ENCODE measurements at places on chromosomes 13 and 19.

DNA sequence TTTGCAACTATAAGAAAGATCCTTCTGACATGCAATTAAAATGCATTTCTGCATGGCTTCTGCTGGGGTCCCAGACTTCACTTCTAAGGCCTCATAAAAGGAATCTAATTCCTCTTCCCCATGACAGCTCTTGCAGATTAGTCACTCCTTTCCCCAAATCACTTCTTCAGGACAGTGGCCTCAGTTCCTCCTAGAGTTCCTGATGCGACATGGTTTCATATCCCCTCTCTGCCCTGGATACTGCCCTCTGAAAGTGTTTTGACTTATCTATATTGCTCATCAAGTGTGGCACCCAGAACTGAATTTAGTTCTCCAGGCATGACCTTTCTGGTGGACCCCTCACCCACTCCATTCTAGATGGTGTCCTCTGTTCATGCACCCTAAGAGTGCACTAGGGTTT is 238.1 kb downstream of the FOXO1 start:
- DNase-seq: no peak

DNA sequence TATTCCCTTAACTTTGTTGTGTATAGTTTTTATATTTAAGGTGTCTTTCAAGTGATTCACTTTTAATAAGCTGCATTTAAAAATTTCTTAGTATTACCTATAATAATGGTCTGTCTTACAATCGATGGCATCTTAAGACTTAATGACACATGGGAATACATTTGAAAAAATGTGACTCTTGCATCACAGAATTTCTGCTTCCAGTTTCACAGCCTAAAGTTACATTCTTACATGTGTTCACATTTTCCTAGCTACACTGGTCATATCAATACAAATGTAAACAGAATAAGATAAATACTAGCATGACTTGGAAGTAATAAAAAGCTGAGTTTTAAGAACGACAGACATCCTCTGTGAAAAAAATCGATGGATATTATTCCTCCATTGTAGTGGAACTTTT is 1597.1 kb upstream of the MIR17HG start:
- DNase-seq: no peak

DNA sequence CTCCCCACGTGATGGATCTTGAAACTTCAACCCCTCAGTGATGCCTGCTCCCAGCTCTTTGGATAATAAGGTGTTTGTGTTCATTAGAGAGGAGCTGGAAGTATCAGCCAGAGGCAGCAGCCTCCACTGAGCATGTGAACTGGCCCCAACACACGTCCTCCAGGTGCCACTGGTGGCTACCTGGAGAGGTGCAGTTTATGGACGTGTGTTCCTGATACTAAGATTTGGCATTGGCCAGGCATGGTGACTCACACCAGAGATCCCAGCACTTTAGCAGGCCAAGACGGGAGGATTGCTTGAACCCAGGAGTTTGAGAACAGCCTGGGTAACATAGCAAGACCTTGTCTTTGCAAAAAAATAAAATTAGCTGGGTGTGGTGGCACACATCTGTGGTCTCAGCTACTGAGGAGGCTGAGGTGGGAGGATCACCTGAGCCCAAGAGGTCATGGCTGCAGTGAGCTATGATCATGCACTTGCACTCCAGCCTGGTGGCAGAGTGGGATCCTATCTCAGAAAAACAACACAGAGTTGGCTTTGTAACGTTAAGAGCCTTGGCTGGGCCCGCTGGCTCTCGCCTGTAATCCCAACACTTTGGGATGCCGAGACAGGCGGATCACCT is 34.4 kb downstream of the SLC25A42 start:
- peak; percentile 11 for DNase-seq

DNA sequence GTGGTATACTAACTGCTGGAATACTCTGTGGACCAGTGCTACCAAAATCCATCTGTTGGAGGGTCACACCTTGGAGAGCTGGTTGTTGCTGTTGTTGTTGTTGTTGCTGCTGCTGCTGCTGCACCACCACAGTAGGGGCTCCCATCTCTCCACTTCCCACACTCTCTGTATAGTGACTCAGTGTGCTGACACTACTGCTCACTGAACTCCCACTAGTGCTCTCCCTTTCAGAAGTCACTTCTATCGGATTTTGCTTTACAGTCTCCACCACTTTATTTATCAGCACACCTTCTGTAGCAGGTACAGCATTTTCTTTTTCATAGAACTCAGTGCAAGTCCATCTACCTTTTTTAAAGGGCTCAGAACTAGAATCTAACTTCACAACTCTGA is 1.7 kb downstream of the TSC22D1 start:
- DNase-seq: no peak

DNA sequence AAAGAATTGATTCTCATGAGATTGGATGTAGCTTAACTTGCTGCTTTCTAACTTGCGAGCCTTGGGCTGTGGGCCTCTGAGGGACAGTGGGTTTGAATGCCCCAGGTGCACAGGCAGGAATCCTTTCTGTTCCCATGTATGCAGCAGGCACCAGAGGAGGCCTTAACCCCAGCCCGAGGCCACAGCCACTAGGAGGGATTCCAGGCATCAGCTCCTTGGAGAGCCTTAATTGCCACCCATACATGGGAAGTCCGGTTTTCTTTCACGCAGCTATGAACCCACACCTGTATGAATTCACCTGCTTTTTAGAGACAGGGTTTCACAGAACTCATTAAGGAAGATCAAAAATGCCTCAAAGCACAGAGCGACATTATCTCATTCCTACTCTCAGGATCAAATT is 117.9 kb downstream of the CRYL1 start:
- no peak for DNase-seq

DNA sequence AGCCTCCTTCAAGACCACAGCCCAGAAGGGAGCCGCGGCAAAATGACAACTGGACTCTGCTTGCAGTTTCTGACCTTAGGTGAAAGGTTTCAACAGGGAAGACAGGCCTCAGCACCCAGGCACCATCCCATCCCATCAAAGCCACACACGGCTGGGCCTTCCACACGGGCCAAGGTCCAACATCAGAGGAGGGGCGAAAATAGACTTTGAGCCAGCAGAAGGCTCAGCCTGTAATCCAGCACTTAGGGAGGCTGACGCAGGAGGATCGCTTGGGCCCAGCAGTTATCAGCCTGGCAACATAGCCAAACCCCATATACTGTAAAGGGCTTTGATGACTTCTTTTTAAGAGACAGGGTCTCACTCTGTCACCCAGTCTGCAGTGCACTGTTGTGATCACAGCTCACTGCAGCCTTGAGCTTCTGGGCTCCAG is 26.8 kb upstream of the TINCR start:
- no peak for DNase-seq

GRCh38 chr19:4652075-4652474 is 12.8 kb downstream of the TNFAIP8L1 start:
- no peak for DNase-seq

- peak; percentile 32 for DNase-seq
These were observed 19.6 kb downstream of the AP2A1 start for GRCh38 chr19:49786376-49786820.

DNA sequence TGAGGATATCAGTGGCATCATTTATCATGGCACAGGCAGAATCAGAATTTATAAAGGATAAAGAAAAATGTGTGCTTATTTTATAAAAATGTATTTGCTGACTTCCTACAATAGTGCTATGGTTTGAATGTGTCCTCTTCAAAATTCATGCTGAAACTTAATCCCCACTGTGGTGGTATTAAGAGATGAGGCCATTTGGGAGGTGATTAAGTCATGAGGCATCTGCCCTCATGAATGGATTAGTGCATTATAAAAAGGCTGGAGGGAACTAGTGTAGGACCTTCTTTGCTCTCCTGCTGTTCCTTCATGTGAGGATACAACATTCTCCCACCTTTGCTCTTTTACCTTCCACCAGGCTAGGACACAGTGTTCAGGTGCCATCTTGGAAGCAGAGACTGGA is 212.8 kb downstream of the RFC3 start:
- DNase-seq: no peak

GRCh38 chr19:35142606-35143230 is 337 bp upstream of the FXYD7 start:
- no peak for DNase-seq

GRCh38 chr19:5048727-5049553 is 80.0 kb downstream of the KDM4B start:
- peak; percentile 32 for DNase-seq

DNA sequence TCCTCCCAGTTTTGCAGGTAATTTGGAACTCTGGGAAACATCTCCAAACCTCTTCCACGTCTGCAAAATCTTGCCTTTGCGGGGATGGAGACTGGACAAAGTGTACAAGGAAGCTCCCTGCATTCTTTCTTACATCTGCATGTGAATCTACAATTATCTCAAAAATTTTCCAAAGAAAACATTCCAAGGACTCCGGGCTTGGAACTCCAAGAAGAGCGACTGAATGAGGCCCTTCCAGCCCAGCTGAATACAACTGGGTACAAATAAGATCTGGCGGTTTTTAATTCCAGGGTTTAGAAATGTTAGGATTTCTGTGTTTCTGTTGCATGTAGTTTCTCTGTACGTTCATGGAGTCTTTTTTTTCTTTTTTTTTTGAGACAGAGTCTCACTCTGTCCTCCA is 28.5 kb downstream of the EXOC3L2 start:
- no peak for DNase-seq

DNA sequence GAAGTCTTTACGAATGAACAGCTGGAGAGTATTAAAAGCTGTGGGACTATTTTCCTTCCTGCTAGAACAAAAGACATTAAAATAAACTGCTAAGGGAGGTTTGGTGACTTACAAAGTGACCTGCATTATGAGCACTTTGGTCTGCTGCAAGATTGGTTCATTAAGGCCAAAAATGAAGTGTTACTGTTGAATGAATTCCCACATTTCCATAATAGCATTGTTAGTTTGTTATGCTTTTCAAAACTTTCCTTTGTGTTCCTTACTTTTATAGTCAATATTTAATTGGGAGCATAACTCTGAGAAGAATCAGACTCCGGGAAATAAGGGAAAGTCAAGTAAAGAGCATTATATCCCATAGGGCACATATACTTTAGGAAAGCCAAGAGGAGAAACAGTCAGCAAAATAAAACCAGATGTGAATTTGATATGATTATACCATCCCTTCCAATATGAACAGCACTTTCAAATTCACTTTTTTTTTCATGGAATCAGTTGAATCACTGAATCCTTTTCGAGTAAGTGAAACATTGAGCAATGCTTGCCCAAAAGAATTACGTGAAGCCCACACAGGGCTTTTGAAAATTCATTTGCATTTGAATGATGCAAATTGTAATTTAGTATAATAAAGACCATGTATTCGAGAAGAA is 112.6 kb downstream of the KCTD12 start:
- DNase-seq: no peak
